SIG-M5 (cell line): ENCODE measurements at places on chromosomes 1 and 21.

- DNase-seq, result peak; percentile 68
Observed at GRCh38 chr1:121516234-121516967, 331.6 kb downstream of the SRGAP2C start.

- no peak for DNase-seq
Observed at GRCh38 chr1:46220808-46221207, 17.7 kb downstream of the LURAP1 start.

DNA sequence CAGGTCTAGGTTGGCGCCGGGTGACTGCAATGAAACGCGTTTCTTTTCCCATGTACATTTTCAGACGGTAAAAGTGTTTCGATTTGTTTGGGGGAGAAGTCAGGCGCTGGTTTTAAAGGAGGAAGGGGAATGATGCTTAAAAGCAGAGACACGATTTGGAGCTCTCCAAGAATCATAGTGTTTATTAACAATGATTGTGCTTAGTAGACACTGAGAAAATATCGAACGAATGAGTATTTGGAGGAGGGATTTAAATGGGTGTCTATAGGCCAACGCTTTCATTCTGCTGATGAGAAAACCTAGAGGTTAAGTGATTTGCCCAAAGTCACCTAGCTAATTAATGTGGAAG, 36.9 kb upstream of the JAK1 start:
- no peak for DNase-seq

DNA sequence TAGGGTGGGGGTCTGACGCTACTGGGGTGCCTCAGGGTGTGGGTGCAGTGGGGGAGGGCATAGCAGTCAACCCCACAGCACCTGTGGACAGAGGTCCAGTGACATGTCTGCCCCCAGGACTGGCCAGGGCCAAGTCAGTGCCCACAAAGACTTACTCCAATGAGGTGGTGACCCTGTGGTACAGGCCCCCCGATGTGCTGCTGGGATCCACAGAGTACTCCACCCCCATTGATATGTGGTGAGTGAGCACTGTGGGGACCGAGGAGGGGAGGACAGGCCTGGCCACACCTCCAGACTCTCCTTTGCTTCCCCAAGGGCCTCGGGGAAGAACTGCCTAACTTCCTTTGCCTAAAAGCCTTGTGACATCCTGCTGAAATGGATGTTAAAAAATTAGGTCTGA, 23.5 kb downstream of the CDK18 start:
- DNase-seq, result no peak

DNA sequence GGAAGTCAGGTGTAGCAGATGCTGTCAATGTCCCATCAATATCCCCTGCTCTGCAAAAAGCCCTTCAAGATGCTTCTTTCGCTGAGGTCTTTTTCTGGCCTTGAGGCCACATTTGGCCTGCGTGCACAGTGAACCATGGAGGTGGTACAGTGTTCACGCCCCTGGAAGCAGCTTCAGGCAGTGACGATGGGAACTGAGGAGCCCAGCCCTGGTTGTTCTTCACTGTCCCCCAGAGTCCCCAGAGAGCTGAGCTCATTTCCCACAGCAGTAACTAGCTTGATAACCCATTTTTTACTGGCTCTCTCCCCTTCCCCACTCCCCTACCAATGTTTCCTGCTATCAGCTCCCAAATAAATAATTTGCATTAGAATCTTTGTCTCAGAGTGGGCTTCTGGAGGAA, 76.5 kb downstream of the OLIG1 start:
- no peak for DNase-seq

DNA sequence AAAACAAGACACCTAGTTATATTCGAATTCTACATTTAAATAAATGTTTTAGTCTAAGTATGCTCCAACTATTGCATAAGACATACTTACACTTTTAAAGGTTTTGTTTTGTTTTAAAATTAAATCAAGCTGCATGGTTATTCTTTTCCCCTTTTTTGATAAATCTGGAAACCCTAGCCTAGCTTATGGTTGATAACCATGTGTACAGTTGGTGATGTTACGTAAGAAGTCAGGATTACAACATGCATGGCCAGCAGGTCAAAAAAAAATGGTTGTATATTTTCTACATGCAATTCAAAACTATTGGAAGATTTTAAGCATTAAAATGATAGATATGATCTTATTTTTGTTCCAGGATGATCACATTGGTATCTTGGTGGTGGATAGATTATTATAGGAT, 1600.6 kb downstream of the PLA2G4A start:
- no peak for DNase-seq

DNA sequence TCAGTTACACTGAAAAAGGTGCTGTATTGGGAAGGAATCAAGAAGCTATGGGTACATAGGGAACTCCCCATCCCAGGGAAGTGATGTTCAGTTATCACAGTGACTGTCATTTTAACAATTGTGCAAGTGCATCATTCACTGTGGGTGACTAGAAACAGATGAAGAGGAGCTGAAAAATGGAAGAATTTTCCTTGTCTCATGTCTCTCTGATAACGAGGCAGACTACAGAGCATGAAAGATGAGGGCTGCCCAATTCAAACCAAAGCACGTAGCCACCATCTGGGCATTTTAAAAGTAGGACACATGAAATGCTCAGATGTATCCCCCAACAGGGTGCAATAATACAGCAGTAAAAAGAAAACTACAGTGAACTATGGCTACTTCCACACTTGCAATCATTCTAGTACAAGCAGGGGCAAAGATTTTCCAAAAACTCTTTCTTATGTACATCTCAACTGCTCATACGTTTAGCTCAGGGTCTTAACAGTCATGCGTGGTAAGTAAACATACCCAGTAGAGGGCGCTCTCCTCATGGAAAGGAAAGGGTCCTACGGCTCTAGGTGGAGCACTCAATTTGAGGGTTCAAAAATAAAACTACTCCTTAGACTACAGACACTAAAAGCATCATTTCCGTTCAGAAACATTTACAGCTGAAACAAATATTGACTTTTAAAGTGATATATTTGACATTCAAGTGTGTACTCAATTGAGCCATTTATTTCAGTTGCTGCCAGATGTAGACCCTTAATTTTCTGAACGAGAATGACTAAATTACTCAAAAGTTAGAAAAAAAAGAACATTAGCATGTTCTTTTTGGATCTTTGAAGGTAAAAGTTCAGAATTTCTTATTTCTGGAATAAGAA, 143.2 kb downstream of the KCTD3 start:
- DNase-seq, result no peak

DNA sequence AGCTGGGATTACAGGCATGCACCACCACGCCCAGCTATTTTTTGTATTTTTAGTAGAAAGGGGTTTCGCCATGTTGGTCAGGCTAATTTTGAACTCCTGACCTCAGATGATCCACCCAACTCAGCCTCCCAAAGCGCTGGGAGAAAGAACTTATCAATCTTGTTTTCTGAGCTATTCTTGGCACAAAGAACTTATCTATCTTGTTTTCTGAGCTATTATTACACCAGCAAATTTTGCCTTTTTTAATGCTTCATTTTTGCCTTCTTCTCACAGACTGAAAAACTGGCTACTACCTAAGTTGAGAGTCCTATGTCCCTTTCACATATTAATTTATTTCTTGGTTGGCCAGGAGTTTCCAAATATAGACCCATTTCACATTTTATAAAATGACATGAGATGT, 9.3 kb downstream of the SLC16A1 start:
- DNase-seq, result no peak

DNA sequence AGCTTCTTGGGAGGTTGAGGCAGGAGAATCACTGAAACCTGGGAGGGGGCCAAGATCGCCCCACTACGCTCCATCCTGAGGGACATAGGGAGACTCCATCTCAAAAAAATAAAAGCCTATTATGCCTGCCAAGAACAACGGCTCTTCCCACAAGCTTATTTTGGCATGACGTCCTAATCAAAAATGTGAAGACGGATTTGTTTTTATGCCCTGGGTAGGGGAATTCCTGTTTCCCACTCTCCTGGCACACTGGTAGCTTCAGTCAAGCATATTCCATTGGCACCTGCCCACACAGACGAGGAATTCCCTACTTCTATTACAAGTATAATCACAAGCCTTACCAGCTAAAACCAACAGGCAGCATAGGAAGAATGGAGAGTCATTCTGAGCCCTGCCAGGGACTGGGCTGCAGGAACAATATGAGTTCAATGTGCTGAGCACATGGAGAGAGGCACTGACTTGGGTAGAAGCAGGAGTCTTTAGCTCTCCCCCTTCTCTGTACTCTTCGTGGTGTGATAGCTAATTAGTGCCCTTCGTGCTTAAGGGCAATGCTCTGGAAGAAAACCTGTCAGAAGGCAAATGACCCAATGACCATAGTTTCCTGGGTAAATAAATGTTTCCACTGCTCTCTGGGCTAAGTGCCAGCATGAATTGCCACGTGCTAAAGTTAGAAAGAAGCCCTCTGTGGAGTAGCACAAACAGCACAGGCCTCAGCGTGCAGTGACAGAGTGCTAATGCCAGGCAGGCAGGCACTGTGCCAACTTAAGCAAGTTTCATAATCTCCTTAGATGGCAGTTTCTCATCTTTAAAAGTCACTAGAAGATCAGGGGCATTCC, 16.8 kb downstream of the TNFSF4 start:
- DNase-seq, result no peak

DNA sequence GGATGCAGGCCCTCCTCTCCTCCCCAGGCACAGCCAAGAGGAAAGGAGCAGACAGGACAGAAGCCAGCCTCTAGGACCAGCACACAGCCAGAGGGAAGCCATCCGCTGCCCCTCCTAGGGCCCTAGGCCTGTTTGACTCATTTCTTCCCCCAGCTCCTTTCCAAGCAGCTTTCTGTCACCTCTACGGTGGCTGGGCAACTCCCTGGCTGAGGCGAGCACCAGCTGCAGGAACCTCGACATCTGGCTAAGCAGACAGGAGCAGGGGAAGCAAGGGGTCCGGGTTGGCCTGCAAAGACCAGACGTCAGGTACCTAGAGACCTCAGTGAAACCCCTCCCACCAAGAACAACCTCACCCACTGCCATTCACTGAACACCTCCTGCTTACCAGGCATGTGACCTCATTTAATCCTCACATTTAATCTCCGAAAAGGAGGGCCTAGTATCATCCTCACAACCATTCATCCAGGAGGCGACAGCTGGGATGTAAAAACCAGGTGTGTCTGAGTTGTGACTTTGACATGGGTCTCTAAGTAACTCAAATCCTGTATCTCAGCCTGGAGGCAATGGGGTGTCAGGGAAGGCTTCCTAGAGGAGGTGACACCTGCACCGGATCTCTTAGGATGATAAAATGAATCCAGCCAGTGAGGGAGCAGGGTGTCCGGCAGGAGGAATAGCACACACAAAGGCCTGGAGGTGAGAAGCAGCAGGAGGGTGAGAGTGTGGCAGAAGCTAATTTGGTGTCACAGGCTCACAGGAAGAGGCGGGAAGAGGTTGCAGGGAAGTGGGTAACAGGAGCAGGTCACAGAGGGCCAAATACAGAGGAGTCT, 5.9 kb downstream of the LRP8 start:
- no peak for DNase-seq

- DNase-seq, result no peak
Observed at GRCh38 chr1:231196307-231196706, 34.4 kb downstream of the TRIM67 start.

GRCh38 chr1:44262816-44263567, 49.7 kb downstream of the DMAP1 start:
- DNase-seq, result no peak

DNA sequence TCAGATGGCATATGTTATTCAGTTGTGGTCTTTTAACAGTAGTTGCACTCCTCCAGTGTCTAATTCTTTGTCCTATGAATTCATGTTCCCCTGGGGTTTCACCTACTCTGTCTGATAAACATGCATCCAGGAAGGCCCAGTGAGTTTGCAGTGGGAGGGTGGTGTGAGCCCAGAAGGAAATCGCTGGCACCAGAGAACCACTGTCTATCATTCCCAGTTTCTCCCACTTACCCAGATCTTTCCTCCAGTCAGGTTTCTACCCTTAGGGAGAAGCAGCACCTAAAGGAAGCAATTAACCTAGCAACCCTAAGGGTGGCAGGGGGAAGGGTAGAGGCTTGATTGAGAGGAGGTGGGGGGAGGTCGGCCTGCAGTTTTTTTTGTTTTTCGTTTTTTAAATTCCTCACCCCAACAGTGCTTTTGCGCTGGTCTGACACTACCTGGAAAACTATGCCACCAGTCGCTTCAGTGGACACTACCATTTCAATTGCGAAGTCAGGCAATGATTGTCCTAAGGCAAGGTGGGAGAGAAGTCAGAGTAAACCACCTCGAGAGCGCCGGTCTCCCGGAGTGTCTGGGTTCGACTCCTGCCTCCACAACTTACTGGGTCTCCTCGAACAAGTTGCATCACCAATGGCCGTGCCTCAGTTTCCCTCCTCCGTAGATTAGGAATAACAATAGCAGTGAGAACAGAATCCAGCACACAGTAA, 766 bp upstream of the SLC44A3 start:
- no peak for DNase-seq

- DNase-seq, result no peak
Observed at GRCh38 chr1:247548769-247549182, at the start of gene GCSAML. TSS of gene GCSAML (plus strand) at chr1:247549134. CDS start at chr1:247549192, 58 bp downstream.

DNA sequence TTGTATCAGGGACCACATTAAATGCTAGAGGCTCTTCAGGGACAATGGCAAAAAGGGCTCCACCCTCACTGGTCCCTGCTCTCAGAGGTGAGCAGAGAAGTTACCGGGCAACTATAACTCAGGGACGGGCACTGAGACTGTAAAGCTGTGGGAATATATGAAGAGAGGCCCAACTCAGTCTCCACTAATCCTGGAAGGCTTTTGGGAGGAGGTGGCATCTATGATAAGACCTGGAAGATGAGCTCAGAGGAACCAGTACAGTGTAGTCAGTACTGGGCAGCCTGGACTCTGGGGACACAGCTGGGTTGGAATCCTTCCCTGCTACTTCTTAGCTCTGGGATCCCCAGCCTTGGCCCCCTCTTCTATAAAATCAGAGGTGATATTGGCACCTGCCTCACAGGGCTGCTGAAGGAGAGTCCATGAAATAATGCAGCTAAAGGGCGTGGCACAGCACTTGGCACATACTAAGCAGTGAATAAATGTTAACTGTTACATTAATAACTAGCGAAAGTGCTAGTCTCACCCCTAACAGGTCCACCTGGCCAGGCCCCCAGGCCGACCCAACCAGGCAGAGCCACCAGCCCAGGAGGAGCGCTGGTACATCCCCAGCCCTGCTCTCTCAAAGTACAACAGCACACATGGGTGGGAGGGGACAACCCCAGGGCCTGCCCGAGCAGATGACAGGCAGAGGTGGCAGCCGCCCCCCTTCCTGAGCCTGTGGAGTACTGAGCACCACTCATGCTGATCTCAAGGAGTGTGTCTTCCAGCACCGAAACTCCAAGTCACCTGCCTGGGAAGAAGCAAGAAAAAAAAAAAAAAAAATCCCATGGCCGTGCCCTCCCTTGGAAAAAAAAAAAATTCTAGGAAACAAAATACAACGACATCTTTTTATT, 62.7 kb downstream of the CASZ1 start:
- DNase-seq, result no peak

- DNase-seq, result no peak
Observed at GRCh38 chr1:5220821-5221220, 566.4 kb downstream of the AJAP1 start.

- no peak for DNase-seq
Observed at GRCh38 chr1:203649999-203650836, 23.6 kb downstream of the ATP2B4 start.

- DNase-seq, result no peak
Observed at GRCh38 chr1:166169182-166169581, 2.4 kb upstream of the FAM78B start.
